ENCODE measurements at places on chromosomes 7 and 10.

GRCh38 chr10:27819781-27820531 is 74.3 kb upstream of the MKX start:
- no peak for DNase-seq

DNA sequence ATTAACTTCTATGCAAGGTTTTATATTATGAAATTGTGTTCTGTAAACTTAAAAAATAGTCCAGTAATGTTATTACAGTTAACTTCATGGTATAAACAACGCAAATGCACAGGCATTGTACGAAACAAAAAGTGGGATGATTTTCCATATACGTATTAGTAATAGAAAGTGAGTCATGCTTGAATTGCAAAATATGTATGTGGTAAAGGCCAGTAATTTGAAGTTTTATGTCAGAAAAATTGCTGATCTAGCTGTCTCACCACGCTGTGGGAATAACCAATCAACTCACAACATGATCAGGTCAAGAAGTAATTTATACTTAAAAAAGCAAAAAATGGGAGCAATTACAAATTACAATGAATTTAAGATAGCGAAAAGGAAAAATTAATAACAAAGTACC is 37.0 kb upstream of the GLI3 start:
- DNase-seq = no peak

DNA sequence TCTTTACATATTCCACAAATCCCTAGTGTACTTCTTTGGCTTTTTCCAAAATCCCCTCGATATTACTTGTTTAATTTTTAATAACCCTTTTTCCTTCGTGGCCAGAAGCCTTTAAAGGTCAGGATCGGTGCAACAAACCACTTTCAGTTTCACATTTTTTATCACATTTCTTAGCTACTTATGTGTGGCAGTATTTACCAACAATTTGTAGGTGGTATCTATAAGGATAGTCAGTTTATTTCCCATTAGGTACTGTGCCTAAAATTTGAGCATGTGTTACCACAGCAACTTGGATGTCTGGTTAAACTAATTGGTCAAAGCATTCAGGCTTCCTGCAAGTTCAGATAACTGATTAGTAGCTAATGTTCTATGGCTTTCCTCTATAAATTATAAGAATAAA is 104.9 kb downstream of the CDK14 start:
- DNase-seq = no peak

DNA sequence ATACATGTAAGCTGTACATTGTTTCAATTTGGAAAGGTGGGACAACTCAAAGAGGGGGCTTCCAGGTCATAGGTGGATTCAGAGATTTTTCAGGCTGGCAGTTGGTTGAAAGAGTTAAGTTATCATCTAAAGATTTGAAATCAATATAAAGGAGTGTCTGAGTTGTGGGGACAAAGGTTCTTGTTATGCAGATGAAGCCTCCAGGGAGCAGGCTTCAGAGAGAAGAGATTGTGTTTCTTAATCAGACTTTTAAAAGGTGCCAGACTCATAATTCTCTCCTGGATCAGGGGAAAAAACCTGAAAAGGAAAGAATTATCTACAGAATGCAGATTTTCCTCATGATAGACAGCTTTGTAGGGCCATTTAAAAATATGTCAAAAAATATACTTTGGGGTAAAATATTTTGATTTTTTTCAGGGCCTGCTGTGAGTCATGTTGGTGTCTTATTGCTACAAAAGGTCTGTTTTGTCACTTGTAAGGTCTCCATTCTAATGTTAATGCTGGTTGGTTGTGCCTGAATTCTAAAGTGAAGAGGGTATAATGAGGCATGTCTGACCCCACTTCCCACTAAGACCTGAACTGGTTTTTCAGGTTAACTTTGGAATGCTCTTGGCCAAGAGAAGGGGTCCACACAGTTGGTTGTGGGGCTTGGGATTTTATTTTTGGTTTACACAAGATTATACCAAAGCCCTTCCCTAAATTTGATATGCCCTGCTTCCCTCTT is 52.7 kb upstream of the PRSS1 start:
- DNase-seq = no peak

GRCh38 chr10:60962946-60963345 is 19.0 kb upstream of the RHOBTB1 start:
- DNase-seq = no peak
